ENCODE measurements at places on chromosomes 1 and 21.
A peak's percentile ranks its signal among the peaks of the same experiment; 100 is the strongest.

DNA sequence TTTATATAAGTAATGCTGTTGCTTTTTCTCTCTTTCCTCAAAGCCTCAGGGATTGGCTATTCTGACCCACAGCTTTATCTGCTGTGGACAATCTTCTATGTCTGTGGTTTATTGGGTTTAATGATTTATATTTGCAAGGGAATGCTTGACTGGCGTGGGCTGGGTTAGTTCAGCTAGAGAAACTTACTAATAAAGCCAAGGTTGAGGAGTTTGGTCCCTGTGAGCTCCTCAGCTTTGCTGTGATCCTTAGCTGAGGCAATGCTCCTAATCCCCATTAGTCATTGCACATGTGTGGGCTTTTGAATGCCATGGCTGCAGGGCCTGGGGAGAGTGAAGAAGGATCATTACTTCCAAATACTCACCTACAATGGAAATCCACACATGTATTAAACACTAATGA lies 179.3 kb downstream of the ZNF326 start:
- DNase-seq = no peak

- DNase-seq = no peak
Measured at GRCh38 chr1:215104283-215104682, 21.7 kb downstream of the KCNK2 start.

- DNase-seq = no peak
Measured at GRCh38 chr1:4128616-4129015, 228.5 kb upstream of the C1orf174 start.

DNA sequence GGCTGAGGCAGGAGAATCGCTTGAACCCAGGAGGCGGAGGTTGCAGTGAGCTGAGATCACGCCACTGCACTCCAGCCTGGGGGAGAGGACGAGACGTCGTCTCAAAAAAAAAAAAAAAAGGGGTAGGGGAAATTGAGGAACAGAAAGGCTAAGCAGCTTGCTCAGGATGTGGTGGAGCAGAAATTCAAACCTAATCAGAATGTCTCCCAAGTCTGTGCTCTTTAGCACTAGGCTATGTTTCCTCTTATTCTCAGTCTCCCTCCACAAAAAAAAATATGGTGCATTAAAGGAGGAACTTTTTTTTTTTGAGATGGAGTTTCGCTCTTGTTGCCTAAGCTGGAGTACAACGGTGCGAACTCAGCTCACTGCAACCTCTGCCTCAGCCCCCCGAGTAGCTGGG lies 114.2 kb downstream of the SLC16A1 start:
- no peak for DNase-seq

DNA sequence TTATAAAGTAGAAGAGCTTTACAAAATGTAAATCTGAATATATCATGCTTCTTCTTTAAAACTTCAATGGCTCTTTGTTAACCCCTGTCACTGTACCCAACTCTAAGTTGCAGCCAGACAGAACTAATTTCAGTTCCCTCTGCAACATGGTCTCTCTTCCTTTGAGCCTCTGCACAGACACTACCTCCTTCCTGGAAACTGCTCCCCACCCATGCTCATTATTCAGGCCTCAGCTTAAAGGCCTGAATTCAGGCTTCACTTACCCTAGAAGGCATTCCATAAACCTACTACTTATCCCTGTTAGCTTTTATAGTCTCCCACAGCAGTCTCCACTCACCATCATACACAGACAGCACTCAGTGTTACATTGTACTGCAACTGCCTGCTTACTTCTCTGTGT lies 2.6 kb upstream of the EEIG2 start:
- no peak for DNase-seq

DNA sequence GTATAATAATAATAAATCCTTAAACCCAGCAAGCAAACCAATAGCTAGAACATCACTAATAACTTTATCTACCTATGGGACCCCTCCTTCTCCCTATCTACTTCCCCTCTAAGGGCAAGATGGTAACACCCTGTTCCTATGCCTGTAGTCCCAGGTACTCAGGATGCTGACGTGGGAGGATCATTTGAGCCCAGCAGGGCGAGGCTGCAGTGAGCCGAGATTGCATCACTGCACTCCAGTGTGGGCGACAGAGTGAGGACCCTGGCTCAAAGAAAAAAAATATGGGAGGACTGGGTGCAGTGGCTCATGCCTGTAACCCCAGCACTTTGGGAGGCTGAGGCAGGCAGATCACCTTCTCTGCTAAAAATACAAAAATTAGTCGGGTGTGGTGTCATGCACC lies 143.1 kb upstream of the SLC45A1 start:
- no peak for DNase-seq

DNA sequence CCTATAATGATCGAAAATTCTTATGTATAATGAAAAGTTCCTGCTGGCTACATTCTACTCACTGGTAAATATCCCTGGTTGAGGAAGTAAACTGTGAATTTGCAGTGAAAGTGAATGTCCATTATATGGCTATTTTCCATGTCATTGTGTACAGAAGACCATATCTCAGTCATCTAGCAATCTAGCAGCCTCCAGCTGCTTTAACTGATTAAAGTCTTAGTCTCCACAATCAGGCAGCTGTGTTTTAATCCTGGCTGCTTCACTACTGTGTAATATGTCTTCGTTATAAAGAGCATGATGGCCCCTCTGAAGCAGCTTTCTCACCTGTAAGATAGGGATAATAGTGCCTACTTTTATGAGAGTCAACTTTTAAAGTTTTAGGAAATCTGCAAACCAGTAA lies 11.4 kb downstream of the CLCA2 start:
- no peak for DNase-seq

GRCh38 chr1:7862211-7863060 lies 9.6 kb upstream of the UTS2 start:
- DNase-seq = no peak

DNA sequence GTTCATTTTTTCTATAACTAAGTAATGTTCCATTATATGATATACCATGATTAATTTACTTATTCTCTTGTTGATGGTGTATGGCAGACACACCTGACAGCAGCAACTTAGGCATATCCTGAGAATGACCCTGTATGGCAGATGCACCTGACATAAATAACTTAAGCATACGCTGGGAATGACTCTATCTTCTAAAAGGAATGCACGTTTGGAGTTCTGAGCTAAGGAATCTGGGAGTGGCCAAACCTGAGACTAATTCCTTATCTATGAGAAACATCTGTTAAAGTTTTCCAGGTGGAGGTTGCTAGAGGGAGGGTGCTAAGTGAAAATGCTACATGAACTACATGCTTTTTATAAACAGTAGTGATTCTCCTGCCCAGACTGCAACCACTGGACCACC lies 96.7 kb upstream of the RGS18 start:
- DNase-seq = no peak

- no peak for DNase-seq
Measured at GRCh38 chr1:245279346-245279745, 124.6 kb downstream of the KIF26B start.

DNA sequence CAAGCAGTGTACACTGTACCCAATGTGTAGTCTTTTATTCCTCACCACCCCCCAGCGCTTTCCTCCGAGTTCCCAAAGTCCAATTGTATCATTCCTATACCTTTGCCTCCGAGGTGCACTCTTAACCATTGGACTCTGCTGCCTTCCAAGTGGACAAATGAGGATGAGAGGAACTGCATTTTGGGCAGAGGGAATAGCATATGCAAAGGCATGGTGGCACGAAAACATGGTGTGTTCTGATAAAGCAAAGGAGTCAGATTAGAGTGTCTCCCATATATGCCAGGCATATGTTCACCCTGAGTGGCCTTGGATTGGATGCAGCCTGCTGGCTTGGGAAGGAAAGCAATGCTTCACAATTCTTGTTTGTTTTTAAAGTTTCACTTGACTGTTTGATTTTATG lies 25.5 kb downstream of the FGGY start:
- no peak for DNase-seq

DNA sequence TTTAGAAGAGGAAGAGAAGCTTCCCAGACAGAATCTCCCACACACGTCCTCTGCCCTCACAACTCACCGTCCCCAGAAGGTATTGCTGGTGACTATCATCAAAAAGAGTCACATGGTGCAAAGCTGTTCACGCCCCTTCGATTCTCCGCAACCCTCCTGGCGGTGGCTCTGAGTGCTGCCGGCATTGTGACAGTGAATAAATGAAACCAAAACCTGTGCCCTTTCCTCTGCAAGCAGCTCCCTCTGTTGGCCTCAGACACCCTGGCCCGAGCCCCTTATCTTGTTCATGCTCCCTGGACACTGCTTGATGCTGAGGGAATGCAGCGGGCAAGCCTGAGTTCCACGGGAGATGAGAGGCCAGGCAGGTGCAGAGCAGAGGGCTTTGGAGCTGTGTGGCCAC lies 510.3 kb downstream of the NPHP4 start:
- DNase-seq = peak; percentile 62

DNA sequence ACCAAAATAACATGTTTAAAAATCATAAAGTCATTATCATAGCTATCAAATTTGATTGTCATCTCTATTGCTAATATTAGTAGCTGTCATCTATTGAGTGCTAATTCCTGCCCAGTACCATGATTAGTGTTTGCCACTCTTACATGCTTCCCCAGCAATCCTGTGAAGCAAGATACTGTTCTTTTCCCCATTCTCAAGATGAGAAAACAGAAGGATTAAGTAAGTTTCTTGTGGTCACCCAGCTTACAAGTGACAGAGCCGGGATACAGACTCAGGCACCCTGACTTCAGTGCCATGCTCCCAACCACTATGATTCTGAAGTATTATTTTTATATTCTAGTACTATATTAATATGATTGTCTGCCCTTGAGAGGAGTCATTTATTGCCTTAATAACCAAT lies 36.5 kb downstream of the LRRC8C start:
- DNase-seq = no peak

GRCh38 chr21:27129215-27129614 lies 162.3 kb upstream of the ADAMTS5 start:
- no peak for DNase-seq

DNA sequence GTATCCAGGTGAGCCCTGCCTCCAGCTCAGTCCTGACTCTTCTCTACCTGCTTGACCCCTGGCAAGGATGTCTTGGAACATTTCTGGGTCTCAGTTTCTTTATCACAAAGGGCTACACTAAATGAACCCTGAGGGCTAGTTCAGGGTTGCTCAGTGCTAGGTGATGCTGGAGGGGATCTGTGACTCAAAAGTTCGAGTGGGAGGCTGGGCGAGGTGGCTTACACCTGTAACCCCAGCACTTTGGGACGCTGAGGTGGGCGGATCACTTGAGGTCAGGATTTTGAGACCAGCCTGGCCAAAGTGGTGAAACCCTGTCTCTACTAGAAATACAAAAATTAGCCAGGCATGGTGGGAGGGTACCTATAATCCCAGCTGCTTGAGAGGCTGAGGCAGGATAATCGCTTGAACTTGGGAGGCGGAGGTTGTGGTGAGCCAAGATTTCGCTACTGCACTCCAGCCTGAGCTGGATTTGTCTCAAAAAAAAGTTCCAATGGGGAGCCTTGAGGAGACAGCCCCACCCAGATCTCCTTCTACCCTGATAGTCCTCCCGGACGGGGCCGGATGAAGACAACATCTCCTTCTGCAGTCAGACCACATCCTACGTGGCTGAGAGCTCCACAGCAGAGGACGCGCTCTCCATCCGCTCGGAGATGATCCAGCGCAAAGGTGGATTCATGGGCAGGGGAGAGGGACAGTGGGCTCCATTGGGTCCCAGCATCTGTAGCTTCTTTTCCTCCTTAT lies 48.9 kb downstream of the YARS1 start:
- DNase-seq = no peak

DNA sequence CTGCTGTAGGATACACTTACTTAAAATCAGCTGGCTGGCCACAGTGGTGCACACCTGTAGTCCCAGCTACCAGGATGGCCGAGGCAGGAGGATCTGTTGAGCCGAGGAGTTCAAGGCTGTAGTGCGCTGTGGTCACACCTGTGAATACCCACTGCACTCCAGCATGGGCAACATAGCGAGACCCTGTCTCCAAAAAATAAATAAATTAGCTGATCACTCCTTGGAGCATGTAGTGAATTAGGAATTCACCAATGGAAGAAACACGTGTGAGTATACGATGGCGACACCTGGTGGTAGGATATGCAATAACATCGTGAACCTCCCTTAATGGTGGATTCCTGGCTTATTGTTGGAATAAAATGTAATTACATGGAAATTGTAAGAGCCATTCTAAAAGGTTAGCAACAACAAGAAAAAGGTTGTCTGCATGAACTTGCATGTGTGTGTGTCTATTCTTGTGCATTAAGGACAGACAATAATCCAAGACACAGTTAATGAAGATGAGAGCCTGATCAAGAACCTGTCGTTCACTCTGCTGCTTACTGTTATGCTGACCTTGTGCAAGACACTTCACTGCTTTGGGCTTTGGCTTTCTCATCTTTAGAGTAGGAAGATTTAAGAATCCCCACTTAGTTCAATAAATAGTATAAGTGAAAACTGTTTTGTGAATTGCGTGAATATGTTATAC lies 38.6 kb upstream of the COX20 start:
- peak; percentile 70 for DNase-seq

GRCh38 chr1:39416609-39417008 lies 74.8 kb upstream of the BMP8A start:
- no peak for DNase-seq

DNA sequence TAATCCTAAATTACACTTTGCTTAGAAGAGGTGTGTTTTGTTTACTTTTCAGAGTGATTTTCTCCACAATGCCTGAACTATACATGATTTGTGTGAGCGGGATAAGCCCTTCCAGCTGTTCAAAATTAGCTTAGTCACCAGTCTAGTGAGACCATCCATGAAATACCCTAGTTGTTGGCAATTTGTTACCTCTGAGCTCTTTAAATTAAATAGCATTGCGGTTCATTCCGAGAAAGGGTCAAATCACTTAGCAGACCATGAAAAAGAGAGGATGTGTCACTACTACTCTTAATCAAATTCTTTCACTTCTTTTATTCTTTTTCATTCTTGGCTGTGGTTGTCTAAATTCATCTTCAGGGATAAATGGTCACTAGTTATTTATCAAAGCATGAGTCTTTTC lies 11.9 kb upstream of the VAV3 start:
- DNase-seq = no peak

DNA sequence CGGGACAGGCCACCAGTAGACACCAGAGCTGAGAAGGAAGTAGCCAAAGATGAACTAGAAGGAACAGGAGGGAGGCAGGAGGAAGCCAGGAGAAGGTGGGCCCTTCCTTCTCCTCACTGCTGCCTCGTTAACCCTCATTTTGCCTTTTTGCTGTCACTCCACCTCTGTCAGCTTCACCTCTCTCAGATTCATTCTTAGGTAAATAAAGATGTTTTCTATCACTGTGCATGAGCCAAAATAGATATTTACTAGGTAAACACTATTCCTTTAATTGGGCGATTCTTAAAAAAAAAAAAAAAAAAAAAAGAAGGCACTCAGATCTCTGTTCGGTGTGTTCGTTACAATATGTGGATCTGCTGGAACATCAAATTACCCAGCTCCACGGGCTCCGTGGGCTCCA lies 112.3 kb downstream of the GLUL start:
- DNase-seq = no peak

DNA sequence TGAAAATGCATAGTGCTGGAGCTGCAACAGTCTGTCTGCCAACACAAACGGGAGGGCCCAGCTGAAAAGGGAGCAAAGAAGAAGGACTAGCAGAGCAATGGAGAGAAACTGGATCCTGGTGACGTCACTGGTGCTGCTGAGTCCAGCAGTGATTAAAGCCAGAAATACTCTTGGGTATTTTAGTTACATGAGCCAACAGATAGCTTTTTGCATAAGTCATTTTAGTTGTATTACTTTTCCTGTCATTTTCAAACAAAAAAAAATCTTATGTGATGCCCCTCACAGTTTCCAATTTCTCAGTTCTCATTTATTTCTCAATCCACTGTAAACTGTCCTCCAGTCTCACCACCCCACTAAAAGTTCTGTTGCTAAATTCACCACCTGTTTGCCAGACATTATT lies 38.7 kb upstream of the NEK7 start:
- no peak for DNase-seq
